ENCODE measurements at places on chromosomes 13 and 19.

DNA sequence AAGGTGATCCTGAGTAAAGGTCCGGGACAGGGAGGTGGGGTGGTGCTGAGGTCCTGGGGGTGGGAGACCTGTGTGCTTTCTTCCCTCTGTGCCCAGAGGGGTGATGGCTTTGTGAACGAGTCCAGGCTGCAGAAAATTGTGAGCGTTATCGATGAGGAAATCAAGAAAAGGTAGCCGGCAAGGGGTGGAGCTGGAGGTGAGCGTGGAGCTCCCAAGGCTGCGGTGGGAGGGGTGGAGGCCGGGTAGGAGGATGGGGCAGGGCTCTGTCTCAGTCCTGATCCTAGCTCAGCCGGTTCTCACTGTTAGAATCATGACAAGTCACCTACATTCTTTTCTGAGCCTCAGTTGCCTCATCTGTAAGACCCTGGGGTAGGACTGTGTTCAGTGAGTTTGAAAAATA, 4.0 kb downstream of the SELENOV start:
- no peak for DNase-seq

DNA sequence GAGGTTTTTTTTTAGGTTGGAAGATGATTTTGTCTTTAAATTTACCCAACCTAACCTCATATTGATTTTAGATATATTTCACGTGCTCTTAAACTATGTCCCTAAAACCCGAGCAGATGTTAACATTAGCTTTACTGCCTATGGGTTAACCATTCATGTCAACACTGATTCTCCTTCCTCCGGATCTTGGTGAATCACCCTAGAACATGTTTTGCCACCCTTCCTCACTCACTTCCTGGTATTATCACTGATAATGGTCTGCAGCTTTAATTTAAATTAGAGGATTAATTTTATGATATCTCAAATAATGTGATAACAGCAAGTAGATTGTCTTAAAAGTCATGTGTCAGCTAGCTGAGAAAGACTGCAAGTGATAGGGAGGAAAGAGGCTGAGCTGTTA, 31.9 kb downstream of the HTR2A start:
- DNase-seq: no peak

DNA sequence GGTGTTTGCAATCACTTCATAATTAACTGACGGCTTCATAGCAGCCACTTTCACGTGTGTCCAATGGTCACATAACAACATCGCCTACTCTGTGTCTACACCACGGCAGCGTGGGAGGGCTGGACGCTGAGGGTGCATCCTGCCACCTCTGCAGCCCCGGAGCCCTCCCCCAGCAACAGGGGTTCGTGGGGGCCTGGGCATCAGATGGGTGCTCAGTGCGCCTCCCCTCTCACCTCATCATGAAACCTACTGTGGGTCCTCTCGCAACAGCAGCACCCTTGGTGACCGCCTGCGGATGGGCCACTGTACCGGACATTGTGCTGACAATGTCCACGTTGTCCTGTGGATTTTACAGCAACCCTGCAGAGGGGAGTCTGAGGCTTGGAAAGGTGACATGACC, 193.5 kb downstream of the UQCRFS1 start:
- no peak for DNase-seq

DNA sequence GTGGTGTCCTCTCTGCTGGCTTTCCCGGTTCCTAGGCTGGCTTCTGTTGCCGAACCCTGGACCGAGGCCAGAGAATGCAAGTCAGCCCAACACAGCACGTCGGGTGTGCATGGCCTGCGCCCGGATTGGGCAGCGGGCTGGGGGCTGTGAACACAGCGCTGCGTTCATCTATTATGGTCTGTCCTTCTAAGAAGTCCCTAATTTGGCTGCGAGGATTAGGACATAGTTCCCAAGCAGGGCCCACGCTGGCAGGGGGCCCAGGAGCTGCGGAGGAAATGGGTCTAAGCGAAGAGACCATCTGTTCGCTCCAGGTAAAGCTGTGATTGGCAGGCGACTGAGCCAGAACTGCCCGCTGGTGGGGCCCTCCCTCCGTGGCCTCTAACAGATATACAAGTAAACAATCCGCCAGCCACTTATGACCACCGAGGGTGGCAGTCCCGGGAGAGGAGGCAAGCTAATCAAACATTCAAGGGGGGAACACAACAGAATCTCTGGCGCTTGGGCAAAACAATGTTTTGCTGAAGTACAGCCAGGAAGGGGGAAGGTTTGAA, 6.0 kb downstream of the SYCE2 start:
- no peak for DNase-seq

DNA sequence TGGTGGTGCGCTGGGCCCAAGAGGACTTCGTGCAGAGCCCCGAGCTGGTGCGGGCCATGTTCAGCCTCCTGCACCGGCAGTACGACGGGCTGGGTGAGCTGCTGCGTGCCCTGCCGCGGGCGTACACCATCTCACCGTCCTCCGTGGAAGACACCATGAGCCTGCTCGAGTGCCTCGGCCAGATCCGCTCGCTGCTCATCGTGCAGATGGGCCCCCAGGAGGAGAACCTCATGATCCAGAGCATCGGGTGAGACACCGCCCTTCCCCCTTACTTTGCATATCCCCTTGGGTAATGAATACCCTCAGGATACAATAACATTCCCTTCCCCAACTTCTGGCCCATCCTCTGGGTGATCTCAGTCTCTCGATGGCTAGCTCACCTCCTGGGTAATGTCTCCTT, 60.9 kb downstream of the RYR1 start:
- DNase-seq: no peak

GRCh38 chr19:29843180-29844051, 31.6 kb downstream of the CCNE1 start:
- DNase-seq: no peak

- no peak for DNase-seq
Observed at GRCh38 chr19:45729800-45730290, 851 bp downstream of the FBXO46 start.

DNA sequence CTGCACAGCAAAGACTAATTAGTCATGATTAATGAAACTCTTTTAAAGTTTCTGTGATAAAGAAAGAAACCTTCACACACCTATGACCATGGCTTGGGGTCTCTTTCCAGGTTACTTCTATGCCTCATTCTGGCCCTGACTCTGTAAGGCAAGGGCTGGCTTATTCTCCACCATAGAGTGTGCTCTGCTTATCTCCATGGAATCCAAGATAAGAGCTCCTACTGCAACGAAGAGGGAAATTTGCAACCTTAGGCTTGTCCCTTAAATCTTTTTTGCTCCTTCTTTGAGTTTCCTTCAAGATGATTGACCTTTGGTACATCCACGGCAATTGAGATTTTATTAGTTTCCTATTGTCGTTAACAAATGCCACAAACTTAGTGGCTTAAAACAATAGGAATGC, 239.9 kb downstream of the SPRY2 start:
- DNase-seq: no peak

Measured in CD4-positive, alpha-beta T cell treated with Interferon alpha-2 for 1 hour (primary cell).